Neuronal stem cell (in vitro differentiated cells): ENCODE measurements at places on chromosomes 13 and 19.

DNA sequence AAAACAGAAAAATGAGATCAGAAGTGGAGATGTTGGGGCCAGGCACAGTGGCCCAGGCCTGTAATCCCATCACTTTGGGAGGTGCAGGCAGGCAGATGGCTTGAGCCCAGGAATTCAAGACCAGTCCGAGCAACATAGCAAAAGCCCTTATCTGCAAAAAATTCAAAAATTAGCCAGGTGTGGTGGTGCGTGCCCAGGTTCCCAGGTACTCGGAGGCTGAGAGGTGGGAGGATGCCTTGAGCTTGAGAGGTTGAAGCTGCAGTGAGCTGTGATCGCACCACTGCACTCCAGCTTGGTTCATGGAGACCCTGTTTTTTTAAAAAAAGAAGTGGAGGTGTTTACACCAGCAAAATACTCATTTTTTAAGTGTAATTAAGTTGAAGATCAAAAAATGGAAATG lies 6.6 kb upstream of the ZFP36 start:
- DNase-seq: no peak

DNA sequence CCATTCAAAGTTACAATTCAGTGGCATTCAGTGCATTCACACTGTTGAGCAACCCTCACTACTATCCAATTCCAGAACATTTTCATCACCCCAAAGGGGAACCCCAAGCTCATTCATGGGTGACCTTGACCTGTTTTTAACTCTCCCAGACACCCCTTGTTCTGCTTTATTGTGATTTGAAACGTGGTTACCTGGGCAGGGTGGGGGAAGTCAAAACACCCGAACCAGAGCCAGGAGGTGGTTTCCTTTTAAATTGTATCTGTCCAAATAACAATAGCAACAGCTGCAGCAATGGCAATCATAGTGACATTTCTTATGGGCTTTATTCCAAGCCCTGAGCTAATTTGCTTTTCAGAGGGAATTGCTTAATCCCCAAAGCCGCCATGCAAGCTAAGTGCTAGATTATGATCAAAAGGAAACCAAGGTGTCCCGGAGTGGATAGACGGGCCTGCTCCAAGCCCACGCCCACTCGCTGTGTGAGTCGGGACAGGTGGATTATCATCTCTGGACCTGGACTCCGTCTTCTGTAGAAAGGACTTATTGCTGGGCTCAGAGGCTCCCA lies 6.1 kb downstream of the PTGIR start:
- no peak for DNase-seq

- DNase-seq: no peak
Observed at GRCh38 chr19:10736916-10737551, 19.2 kb downstream of the DNM2 start.

DNA sequence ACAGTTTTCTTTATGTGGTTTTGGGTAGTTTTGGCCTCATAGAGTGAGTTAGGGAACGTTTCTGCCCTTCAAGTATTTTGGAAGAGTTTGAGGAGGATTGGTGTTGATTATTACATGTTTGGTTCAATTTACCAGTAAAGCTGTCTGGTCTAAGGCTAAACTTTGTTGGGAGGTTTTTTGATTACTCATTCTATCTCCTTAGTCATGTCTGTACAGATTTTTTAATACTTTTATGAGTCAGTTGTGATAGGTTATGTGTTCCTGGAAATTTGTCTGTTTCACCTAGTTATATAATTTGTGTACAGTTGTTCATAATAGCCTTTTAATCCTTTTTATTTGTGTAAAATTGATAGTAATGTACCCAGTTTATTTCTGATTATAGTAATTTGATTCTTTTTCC lies 20.4 kb downstream of the RNF17 start:
- DNase-seq: no peak

GRCh38 chr13:98450026-98450425 lies 126.9 kb downstream of the STK24 start:
- no peak for DNase-seq

DNA sequence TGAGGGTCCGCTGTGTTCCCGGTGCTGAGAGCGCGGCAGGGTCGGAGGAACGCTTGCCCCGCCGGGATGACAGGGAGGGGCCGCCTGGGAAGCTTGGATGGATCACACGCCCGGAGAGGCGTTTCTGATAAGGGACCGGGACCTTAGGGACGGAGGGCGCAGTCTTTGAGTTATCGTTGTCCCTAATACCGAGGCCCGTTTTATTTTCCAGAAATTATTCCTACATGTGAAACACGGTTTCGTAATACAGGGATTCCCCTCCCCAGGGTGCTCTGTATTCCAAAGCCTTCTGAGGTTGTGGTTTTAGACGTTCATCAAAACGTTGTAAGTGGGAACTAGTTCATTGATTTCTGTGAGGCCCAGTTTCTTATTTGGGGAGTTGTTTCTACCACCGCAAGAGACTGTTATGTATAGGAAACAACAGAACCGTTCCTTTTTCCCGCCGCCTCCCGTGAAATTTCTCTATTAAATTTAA lies 752 bp downstream of the PDCD5 start:
- DNase-seq: no peak

DNA sequence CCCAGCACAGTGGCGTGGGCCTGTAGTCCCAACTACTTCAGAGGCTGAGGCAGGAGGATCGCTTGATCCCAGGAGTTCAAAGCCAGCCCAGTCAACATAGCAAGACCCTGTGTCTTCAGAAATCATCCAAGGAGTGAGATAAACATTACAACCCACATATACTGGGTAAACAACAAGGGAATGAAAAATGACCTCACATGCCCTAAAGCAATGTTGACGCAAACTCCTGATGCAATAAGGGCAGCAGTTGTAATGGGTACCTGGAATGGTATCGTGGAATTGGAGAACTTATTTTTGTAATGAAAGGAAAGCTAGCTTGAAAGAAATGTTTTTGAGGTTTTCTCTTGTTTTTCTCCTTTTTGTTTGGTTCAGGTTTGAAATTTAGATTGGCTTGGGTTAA lies 24.5 kb upstream of the LGALS16 start:
- no peak for DNase-seq

DNA sequence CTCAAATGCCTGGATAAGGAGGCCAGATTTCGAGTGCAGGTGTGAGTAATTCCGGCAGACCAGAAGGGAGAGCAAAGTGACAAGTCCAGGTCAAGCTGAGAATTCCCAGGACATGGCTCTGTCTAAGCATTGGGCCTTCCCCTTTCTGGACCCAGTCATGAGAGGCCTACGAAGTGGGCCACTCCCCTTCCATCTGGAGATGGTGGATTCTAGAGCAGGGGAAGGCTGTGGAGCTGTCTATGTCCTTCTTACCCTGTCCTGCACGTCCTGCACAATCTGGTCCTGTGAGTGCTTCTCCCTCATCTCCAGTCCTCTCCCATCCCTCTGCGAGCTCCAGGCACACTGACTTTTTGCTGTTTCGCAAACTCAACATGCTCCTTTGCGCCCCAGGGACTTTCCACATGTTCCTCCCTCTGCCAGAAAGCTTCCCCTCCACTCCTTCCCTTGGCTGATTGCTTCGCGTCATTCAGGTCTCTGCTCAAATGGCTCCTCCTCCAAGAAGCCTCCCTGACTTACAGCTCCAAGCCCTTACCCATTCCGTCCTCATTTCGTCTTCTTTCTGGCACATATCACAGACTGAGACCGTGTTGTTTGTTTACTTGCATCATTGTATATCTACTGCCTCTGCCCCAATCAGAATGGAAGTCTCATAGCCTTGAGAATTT lies 193.2 kb downstream of the URI1 start:
- no peak for DNase-seq
